ENCODE measurements at places on chromosomes 2 and 18. TPM values are rescaled to one million over a fixed set of nuclear protein-coding genes. Genes with fewer than 3 reads are reported as not detected.

Gene TUBA3E
- not detected for total RNA-seq

Gene SERPINB4
- not detected for total RNA-seq

Gene ANO7
- 1.4 TPM for total RNA-seq

Gene PIEZO2
- total RNA-seq, result 78.8 TPM

Gene MERTK
- total RNA-seq, result 12.6 TPM

Gene SPOPL
- total RNA-seq, result 34.8 TPM

Gene SCN1A
- total RNA-seq, result 10.5 TPM

Gene MEIS1
- 159 TPM for total RNA-seq

Measured in camera-type eye (tissue), 1 donor.